Stimulated activated naive CD8-positive, alpha-beta T cell treated with anti-CD3 and anti-CD28 coated beads, Interleukin-15, Interleukin-2, amounts not matched to agents 100 U/mL and 50 U/mL, for 24 hours (primary cell): ENCODE measurements at places on chromosomes 13 and 19.

DNA sequence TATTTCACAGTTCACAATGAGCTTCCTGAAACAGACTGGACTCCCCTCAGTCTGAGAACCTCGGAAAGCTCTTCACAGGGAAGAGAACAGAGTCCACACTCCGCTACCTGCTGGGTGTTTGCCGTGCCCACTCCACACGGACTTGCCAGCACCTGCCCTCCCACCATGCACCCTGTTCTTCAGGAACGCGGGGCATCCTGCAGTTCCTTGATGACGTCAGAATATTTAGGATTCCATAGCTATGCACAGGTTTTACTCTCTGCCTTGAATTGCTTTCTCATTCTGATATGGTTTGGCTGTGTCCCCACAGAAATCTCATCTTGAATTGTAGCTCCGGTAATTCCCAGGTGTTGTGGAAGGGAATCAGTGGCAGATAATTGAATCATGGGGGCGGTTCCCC is 74.4 kb upstream of the FARP1 start:
- DNase-seq = no peak

- no peak for DNase-seq
Observed at GRCh38 chr13:60009300-60010253, 154.2 kb downstream of the DIAPH3 start.

DNA sequence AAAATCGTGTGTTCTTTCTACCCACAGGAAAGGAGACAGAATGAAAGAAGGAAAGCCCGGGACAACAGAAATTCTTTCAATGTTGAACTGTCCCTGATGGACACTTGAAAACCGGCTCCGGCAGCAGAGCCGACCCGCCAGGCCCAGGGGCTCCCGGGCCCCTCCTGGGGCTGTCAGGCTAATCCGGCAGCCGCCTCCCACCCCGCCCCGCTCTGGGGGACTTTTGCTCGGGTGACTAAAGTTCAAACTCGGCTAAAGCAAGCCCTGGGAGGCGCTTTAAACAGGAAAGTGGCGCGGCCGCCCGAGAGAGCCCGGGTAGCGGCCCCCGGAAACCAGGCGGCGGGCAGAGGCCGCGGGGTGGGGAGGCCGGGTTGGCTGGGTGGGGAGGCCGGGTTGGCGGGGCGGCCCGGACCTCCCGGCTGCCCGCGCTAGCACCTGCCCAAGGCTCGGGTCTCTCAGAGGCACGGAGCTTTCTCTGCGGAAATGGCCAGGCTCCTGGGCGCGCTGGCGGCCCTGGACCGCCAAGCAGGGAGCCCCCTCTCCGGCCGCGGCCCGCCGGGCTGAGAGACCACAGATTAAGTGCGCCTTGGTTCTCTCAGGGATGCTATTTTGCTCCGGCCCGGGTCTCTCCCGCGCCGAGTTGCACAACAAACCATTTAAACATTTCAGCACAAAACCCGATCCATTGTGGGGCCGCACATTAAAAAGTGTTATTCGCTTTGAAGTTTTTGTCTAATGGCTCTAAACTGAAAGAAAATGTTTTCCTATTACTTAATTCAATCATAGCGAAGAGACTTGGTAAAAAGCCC is 2.6 kb upstream of the GSX1 start:
- DNase-seq = no peak

GRCh38 chr19:8335343-8336071 is 7.6 kb downstream of the KANK3 start:
- DNase-seq = peak; percentile 46

- no peak for DNase-seq
Observed at GRCh38 chr13:25132751-25133390, 36.9 kb downstream of the PABPC3 start.

DNA sequence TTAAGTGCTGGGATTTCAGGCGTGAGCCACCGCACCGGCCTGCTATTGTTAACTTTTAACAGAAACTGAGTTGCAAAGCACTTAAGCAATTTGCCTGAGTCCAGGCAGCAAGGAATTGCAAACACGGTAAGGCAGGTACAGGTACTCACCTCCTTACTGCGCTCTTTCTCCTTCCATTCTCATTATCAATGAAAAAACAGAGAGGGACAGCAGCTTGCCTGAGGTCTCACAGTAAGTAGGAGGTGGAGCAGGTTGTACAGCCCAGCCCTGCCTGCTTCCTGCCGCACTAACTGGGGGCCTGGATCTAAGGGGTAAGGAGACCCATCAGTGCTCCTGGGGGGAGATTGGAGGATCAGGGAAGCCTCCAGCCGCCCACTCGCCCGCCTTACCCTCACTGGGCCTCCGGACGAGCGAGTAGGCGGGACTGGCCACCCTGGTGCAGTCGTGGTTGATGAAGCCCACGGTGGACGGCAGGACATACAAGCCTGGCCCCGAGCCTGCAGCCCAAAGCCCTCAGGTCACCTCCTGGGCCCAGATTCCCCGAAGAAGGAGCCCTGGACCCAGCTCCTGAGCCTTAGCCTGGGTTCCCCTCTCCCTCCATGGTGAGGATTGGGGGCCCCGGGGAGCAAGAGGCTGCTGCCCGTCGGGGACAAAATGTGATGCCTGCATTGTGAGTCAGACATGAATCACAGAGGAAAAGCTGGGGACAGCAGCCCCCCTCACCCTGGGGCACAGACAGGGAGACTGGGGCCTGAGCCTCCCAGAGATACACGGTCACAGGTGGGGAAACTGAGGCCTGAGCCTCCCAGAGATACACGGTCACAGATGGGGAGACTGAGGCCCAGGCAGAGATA is 11.4 kb upstream of the SHC2 start:
- DNase-seq = no peak

- no peak for DNase-seq
Observed at GRCh38 chr13:93690139-93690538, 463.5 kb downstream of the GPC6 start.

DNA sequence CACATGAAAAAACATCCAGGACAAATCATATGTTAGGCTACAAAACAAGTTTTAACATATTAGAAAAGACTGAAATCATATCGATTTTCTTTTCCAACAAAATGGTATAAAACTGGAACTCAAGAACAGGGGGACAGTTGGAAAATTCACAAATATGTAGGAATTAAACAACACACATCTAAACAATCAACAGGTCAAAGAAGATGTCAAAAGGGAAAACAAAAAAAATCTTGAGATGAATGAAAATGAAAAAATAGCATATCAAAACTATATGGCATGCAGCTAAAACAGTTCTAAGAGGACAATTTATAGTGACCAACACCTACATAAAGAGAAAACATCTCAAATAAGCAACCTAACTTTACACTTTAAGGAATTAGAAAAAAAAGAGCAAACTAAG is 585.3 kb downstream of the UQCRFS1 start:
- no peak for DNase-seq

DNA sequence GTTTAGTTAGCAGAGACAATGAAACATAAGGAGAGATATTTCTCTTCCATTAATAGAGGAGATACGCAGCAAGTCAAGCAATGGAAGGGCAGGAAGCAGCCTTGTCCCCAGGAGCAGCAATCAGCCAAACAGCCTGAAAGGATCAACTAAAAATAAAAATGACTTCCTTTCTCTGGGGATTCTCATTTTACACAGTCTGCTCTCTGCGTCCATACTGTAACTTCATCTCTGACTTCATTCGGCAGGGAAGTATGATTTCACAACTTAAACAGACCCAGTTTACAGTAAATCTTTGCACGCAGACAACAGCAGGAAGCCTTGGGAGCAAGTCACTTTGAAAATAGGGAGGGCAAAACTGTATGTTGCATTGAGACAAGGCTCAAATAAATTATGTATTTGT is 826.7 kb downstream of the DIAPH3 start:
- DNase-seq = no peak

DNA sequence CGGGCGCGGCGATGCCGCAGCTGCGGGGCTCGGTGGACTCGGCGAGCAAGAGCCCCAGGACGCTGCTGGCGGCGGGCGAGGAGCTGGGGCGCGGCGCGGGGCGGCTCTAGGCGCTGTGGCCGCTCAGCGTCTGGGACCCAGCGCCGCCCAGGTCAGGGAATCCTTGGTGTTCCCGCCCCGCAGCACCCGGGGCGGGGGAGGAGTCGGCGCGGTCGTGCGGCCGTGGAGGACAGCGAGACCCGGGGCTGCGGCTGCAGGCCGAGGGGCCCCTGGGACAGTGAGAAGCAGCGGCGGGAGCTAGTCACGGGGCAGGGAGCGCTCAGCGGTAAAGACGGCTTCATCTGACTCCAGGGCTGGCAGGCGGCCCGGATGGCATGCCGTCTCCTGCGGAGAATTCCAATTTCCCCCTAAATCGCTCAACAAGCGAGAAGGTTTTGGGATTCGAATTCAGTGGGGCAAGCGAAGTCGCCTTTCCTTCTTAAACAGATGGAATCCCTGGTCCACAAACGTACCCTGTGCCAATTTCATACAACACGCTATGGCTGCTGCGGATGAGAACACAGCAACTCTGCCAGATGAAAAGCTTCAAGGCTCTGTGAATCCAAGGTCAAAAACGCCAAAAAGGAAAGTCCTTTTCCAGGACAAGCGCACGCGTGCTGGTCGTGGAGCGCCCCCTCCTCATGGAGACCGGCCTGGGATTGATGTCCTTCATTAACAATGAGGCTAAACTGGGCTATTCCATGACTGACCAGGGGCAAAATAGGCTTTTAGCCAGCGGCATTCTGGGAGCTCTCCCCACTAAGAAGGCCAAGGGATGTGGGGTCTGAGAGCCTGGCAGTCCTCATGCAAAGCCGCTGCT is 4.2 kb upstream of the ZSCAN4 start:
- peak; percentile 9 for DNase-seq

- DNase-seq = no peak
Observed at GRCh38 chr13:93180356-93180969, 46.1 kb upstream of the GPC6 start.

GRCh38 chr13:29548722-29549121 is 46.8 kb downstream of the SLC7A1 start:
- DNase-seq = no peak

- no peak for DNase-seq
Observed at GRCh38 chr13:112931028-112931934, 37.7 kb upstream of the MCF2L start.

DNA sequence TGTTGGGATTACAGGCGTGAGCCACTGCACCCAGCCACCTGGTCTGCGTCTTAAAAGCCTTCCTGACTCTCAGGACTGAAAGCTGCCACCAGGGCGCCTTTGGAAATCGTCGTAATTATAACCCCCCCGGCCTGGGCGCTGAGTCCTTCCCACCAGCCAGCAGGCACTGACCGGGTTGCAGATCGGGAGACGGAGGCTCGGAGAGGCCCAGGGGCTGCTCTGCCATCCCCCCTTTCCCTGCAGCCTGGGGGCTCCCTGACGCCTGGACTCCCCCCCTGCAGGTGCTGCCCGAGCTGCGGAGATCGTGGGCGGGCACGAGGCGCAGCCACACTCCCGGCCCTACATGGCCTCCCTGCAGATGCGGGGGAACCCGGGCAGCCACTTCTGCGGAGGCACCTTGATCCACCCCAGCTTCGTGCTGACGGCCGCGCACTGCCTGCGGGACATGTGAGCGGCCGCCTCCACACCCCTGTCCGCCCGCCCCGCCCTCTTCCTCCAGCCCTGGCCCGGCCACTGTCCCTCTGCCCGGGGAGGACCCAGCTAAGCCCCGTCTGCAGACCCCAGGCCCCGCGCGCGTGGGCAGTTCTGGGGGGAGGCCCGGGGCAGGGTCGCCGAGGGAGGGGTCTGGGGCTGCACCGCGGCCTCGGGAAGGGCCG is 2.5 kb downstream of the PRTN3 start:
- DNase-seq = no peak

DNA sequence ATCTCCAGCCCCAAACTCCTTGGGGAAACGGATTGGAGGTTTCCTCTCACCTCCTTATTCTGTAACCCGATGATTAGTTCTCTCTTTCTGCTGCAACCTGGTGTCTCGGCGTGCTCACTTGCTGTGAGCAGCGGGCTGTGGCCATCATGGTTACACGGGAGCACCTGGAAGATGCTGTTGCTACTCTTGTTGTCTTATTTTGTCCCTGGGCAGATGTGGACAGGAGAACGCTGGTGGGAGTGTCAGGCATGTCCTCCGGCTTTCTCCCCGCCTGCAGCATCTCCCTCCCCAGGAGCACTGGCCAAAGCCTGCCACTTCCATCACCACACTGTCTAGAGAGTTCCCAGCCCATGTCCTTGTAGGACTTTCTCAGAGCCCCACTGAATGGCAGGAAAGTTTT is 211.8 kb upstream of the ZNF536 start:
- no peak for DNase-seq

DNA sequence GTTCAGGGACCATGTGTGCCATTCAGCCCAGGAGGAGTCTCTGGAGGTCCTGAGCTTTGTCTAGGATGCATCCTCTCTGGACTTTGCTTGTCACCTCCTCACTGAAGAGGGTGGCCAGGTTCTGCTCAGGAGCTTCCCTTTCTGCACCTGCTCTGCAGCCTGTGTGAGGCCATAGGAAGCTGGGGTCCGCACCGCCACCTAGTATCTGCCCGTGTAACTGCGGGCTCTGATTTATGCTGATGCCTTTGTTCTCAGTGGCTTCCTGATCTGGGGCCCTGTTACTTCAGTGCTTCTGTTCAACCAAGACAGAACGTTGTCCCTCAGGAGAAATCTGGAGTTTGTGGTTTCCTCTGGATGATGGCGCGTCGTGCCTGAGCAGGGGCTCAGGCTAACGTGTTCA is 15.5 kb downstream of the ZNF610 start:
- peak; percentile 6 for DNase-seq

- peak; percentile 93 for DNase-seq
Observed at GRCh38 chr19:7636691-7637373, at the start of gene STXBP2. TSS of gene STXBP2 (plus strand) at chr19:7637110. CDS start at chr19:7637150, 40 bp downstream.

GRCh38 chr13:36031490-36031889 is 99.7 kb downstream of the DCLK1 start:
- DNase-seq = no peak

- DNase-seq = no peak
Observed at GRCh38 chr13:48772908-48773307, 119.2 kb downstream of the CYSLTR2 start.

GRCh38 chr13:105665284-105665683 is 870.2 kb downstream of the EFNB2 start:
- no peak for DNase-seq

- peak; percentile 42 for DNase-seq
Observed at GRCh38 chr19:50418176-50419021, at the start of gene SPIB. TSS of gene SPIB (plus strand) at chr19:50418938. CDS start at chr19:50418963, 25 bp downstream.

GRCh38 chr13:32001154-32001768 is 30.3 kb upstream of the FRY start:
- DNase-seq = no peak
